ENCODE measurements at places on chromosomes 7 and 10.

DNA sequence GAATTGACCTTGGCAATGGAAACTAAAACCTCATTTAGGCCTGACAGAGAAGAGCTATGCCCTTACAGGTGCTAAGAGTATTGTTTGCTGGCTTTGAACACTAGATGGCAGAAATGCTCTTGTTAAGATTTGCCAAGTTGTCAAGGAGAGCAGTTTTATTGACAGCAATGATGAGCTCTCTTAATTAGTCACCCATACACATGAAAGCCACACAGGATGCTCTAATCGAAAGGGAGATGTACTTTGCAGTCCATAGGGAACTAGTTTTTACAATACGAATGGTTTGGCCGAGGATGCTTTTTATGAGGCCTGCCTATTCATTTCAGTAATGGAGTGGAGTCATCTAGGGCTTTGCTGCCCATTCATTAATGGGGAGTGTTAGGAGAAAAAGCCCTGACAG is 45.4 kb upstream of the MBL2 start:
- DNase-seq, result peak; percentile 79

- DNase-seq, result no peak
These were observed 144.0 kb downstream of the PLCE1 start for GRCh38 chr10:94137747-94138146.

DNA sequence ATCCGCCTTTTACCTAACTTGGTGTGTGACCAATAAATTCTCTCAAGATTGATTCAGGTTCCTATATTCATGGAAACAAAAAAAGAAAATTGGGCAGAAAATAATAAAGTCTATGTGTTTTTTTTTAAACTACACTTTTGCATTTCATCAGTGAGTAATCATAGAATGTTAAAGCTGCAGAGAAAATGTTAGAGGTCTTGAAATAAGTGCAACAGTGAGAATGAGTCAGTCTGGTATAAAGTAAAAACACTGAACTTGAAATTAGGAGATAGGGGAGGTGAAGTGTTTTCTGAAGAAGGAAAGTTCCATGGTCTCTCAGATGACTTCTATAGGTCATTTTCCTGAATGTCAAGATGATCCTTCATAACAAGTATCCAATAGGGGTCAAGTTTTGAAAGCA is 202.6 kb upstream of the NRP1 start:
- no peak for DNase-seq

DNA sequence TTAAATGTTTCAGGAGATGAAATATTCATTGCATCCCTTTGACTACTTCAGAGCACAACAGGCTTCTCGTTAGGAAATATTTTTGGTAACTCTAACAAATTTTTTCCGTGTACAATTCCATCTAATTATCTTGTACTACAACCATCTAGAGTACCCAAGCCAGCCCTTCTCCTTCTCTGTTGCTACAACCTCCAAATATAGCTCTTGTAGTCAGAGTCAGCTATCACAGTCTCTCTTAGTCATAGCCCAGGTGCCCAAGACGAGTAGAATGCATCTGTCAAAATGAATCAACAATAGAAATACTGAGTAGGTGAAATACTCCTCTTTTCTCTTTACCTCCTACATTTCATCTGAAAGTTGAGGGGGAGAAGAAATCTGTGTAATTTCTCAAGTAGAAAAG is 74.0 kb downstream of the INHBA start:
- no peak for DNase-seq

- DNase-seq, result no peak
These were observed 16.7 kb upstream of the CADPS2 start for GRCh38 chr7:122902751-122903495.

DNA sequence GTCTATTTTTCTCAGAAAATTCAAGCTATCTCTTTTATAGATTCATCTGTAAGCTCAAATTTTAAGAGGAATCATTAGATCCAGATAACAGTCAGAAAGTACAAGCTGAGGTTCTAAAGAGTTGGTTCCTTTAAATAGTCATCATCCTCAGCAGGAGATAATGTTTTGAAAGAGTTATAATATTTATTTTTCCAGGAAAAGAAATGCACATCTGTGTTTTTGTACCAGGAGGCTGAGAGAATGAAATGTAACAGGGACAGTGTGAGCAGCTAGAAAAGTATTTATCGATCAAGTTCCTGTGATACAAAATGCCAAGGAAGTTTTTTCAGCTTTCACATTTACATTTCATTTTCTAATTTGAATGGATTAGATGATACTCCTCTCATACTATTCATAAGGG is 120.2 kb upstream of the LRRTM3 start:
- no peak for DNase-seq

DNA sequence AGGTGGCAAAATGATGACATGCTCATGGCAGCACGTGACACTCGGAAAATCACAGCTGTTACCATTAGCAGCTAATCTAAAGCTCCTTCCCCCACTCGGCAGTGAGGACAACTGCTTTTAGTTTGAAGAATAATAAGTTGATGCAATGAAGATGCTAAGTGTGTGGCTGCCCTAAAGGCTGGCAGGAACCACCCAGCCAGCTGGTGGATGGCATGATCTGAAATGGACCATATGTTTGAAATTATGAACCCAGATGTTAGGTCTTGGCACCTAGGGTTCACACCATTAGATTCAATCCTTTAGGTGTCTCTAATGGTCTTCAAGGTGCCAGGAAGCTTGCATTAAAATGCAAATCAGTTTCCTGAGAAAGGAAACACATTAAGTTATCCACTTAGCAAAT is 230.1 kb downstream of the WDR11 start:
- DNase-seq, result no peak

DNA sequence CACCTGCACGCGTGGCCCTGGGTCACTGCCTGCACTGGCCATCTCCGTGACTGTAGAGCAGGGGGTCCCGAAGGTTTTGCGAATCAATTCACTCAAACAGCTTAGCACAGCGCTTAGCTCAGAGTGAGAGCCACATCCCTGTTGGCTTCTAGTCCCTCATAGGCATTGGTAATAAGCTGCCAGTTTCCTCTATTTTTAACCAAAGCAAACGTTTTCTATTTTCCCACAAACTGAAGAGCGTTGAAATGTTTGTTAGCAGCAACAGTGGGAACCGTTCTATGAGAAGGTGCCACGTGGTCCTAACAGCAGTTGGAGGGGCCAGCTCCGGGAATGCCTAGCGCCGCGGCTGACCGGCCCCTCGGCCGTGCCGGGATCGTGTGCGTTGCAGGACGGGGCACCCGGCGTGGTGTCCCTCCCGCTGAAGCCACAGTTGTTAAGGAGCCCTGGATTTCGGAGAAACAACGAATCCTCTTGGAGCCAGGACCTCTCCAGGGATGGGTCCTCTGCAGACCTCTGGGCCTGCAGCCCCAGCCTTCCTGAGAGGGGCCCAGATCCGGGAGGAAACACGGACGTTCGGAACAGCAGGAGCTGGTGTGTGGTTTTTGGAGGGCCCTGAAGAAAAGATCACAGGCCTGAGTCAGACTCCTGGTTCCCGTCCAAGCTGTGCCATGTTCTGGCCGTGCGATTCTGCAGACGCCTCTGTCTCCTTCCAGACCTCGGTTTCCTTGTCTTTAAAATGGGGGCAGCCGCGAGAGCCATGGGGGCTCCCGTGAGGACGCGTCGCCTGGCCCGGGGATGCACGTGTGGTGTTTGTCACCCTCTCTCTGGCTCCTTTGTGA is 40.3 kb downstream of the FAM20C start:
- DNase-seq, result no peak

GRCh38 chr7:25132430-25132829 is 7.4 kb upstream of the CYCS start:
- no peak for DNase-seq

DNA sequence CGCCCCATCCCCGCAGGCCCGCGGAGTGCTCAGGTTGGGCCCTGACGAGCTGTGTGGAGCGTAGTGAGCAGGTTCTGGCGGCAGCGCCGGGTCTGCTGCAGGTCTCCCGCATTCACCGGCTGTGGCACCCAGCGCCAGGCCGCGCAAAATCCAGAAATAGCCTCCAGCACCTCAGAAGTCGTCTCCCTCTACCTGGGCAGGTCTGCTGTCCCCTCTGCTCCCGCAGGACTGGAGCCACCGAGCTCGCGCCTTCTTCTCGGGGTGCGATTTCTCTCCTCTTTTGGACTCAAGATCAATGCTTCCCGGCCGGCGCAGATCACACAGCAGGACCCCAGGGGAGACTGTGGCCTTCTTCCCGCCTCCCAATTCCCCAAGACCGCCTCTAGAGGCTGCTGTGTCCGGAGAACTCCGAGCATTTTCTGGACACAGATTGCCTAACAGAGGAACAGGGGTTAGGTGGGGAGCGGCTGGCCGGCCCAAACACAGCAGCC is 8.4 kb downstream of the TLX1 start:
- DNase-seq, result no peak

GRCh38 chr7:73823873-73824592 is 6.8 kb upstream of the CLDN4 start:
- DNase-seq, result no peak

DNA sequence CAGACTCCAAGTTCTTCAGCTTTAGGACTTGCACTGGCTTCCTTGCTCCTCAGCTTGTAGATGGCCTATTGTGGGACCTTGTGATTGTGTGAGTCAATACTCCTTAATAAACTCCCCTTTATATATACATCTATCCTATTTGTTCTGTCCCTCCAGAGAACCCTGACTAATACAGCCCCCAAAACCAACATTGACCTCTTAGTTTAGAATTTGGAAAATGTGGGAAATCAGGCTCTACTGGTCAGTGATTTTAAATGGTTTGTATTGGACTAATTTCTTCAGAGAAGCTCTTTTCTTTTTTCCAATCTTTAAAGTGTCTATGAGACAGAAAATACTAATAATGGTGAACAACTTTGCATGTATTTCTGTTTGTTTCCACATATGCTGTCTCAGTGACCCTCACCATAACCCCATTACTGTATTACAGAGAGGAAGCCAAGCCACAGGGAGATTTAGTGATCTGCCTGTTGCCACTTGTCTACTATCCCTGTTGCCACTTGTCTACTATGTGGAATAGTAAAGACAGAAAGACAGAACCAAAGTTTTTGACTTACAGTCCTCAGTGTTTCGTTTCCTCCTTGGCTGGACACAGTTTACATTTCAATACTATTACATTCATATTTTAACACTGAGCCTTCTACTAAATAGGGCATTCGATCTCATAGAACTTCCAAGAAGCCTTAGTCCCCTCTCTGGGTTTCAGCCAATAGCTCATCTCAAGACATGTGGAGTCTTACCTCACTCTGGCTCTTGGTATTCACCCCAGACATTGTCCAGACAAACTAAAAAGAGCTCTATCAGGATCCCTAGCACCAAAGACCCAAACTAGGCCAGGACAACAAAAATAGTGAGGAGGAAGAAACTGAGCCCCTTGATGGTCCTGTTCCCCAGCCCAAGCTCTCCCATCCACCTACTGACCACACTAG is 121.0 kb downstream of the AKR1D1 start:
- no peak for DNase-seq

DNA sequence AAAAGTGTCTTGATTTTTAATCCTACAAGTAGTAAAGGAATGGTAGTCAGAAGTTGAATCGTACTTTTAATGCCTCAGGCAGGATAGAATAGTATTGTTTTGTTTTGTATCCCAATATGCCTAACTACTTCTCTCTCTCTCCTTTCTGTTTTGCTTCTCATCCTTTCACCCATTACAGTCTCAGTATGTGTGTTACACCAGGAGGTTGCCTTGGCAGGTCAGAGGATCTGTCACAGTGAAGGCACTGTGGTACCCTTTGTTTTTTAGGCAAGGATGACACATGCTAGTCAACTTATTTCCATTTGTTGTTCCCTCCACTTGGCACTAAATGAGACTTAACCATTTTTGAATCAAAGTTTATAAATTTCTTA is 94.4 kb downstream of the MAPK8 start:
- no peak for DNase-seq

GRCh38 chr10:103490986-103491314 is 2.6 kb upstream of the NEURL1 start:
- DNase-seq, result no peak

DNA sequence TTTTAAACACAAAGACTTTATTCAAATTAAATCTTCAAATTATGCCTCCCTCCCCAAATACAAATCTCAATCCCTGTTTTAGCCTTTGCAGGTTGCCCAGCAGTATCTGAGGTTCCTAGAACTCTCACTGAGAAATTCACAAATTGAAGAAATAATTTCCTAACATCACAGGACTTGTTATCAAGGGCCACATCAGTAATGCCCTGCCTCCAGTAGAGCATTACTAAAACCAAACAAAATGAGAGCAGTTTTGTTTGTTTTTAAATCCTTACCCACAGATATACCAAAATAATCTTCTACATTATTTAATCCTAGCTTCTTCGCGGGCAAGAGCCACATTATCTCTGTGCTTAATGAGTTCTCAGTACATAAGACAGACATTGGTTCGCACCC is 152.2 kb downstream of the SGMS1 start:
- DNase-seq, result no peak

GRCh38 chr10:44234483-44234875 is 150.4 kb downstream of the CXCL12 start:
- DNase-seq, result no peak

DNA sequence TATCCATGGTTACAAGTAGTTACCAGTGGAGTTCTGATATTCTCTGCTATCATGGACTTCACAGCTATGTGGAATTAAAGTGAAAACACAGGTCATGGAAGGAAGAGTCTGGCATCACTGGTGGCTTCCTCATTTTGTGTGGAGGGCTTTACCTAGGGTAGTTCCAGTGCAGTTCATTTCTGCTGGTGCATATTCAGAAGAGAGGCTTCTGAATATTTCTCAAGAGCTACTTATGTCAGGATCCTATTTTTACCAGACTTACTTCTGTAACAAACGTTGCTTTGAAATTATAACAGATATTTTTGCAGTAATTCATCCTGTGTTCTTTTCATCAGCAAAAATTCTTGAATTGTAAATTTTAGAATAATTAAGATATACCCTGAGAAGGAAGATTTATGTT is 236.5 kb upstream of the NPSR1 start:
- DNase-seq, result no peak

GRCh38 chr10:67977251-67977650 is 92.8 kb downstream of the SIRT1 start:
- no peak for DNase-seq

DNA sequence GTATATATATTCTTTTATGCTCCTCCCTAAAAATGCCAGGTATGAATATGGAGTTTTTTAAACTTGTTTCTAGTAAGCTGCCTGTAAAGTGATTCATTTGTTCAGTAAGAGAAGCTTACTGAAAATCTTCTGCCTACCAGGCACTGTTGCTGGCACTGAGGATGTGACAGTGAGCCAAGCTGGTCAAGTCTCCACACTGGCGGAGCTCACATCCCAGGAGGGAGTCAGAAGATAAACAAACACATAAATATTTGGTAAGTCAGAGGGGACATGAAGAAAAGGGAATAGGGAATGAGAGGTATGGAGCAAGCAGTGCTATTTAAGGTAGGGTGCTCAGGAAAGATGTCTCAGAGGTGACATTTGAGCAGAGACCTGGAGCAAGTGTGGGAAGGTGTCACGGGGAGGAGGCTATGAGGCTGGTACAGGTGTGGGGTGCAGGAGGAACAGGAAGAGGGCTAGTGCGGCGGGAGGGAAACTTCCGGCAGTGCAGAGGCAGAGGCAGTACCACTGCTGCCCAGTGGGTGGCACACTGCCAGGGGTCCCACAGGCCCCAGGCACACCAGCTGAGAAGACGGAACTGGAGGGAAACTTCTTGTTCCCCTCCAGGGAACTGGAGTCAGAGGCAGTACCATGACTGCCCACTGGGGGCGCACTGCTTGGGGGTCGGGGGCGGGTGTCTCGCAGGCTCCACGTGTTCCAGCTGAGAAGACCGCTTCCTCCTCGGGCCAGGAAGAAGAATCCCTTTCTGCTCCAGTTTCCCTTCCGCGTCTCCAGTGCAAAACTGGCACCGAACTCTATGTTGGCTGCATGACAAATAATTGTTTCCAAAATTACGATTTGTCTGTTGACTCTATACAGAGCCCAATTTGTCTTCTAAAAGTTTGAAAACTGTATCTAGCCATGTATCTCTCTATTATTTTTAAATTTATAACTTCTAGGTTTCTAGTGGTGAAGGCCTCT is 161.0 kb downstream of the TEX36 start:
- DNase-seq, result no peak

GRCh38 chr7:75995996-75996395 is 1.6 kb upstream of the TMEM120A start:
- DNase-seq, result no peak

All from hepatocyte (in vitro differentiated cells).